8988T (cell line): ENCODE measurements at places on chromosomes 6 and 20.

DNA sequence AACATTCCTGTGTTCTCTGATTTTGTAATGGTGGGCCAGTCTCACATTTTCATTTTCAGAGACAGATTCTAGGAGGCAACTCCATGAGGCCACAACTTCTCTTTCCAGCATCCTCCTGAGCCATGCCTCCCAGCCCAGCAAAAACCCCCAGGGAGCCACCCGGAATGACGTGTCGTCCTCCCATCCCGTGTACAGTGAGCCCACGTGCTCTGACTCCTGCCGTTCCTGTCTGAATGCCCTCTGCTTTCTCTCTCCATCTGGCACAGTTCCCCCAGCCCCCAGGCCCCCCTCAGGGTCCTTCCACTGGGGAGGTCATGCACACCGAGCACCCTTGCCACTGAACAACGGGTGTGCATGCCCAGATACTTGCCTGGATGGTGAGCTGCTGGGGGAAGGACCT, 38.0 kb downstream of the C20orf203 start:
- DNase-seq: no peak

- no peak for DNase-seq
Measured at GRCh38 chr6:57305761-57306160, 11.7 kb upstream of the PRIM2 start.

- DNase-seq: no peak
Measured at GRCh38 chr6:40933864-40934263, 105.2 kb downstream of the UNC5CL start.

GRCh38 chr6:157215717-157216116, 107.6 kb downstream of the TMEM242 start:
- no peak for DNase-seq

DNA sequence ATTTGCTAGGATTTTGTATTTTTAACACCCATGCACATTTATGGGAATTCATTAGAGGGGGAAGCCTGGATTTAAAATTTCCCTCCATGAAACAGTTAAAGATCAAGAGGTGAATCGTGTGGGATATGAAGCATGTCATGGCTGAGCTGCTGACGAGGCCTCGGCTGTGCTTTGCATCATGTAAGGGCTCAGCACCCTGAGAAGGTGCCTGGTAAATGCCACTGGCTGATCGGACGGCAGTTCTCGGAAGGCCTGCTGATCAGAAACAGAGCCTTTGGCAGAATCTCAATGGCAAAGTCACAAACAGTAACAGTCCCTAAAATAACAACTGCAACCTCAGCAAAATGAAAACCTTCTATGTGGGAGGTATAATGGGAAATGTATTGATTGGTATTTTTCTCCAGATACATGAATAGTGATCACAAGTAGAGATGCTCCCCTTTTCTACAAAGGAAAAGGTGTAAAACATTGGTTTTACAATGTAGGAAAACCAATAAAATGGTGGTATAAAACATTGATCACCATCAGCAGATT, 53.0 kb upstream of the FUCA2 start:
- no peak for DNase-seq

DNA sequence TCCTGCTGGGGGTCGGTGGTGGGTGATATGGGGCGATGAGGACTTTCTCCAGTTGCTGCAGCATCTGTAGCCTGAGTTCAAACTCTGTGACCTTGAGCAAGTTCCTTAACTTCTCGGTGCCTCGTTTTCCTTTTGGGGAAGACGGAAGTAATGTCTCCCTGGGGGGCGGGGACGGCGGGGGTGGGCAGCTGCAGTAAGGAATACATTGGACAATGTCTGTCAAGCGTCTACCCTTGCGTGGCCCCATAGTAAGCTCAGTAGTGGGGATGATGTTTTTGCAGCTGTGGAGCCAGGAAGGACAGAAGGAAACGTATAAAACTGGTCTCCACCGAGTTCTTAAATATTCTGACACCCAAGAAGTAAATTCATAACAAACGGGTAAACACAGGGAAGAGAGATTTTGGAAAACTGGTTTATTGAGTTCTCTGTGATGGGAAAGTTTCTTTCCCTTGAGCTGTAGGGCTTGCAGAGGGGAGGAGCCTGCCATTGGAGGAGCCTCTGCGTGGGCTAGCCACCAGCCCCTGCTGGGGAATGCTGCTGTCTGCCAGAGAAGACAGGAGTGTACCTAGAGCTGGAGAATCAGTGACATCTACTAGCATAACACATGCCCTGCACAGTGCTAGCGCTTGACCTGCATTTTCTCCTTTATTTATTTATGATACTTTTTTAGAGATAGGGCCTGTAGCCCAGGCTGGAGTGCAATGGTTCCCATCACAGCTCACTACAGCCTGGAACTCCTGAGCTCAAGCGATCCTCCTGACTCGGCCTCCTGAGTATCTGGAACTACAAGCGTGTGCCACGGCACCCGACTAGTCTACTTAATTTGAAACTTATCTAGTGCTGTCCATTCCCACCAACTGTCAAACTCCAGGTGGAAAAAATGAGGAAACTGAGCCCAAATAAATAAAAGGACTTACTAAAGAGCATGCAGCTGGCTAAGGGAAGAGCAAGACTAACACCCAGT, 1.2 kb upstream of the ACSS1 start:
- no peak for DNase-seq

DNA sequence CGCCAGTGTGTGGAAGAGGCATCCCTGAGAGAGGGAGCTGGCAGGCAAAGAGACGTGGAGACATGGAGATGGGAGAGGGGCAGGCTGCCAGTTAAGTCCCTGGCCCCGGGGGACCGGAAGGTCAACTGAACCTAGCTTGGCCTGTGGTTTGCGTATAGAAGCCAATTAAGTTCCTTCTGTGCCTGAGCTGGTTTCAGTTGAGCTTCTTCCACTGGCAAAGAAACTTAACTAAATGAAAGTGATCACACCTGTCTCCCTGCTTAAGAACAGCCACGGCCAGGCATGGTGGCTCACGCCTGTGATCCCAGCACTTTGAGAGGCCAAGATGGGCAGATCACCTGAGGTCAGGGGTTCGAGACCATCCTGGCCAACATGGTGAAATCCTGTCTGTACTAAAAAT, 26.7 kb upstream of the NNAT start:
- no peak for DNase-seq

- no peak for DNase-seq
Measured at GRCh38 chr20:46282669-46283068, 25.6 kb downstream of the CDH22 start.

DNA sequence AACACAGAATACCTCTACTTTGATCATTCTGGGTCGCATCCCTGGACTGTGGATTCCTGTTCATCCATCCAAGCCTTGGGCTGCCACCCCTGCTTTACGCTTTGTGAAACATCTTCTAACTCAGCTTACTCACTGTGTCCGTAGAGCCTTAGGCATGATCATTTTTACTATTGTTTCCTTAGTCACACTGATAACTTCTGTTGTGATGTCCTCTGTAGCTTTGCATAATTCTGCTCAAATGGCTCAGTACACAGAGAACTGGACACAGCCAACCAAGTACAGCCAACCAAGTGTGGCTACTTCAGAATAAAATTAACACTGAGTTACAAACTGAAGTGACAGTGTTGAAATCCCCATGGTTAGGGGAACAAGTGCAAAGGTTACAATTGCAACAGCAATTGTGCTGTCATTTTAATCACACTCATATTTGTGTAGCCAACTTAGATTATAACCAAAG, 8.6 kb upstream of the FKBP1A start:
- DNase-seq: no peak

DNA sequence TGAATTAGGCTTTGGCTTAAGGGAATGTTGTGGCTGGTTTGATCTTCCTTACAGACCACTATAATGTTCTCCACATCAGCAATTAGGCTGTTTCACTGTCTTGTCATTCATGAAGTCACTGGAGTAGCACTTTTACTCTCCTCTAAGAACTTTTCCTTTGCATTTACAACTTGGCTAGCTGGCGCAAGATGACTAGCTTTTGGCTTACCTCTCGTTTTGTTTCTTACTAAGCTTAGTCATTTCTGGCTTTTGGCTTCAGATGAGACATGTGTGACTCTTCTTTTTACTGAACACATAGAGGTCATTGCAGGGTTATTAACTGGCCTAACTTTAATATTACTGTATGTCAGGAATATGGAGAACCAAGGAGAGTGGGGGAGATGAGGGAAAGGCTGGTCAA, 143.2 kb downstream of the PTCHD4 start:
- DNase-seq: no peak

GRCh38 chr6:124753562-124754105, 208.6 kb upstream of the RNF217 start:
- no peak for DNase-seq

- DNase-seq: no peak
Measured at GRCh38 chr6:98669371-98669770, 165.0 kb upstream of the POU3F2 start.

GRCh38 chr6:108644252-108644651, 83.5 kb downstream of the FOXO3 start:
- DNase-seq: no peak

- DNase-seq: no peak
Measured at GRCh38 chr6:56279331-56280080, 32.1 kb upstream of the COL21A1 start.

DNA sequence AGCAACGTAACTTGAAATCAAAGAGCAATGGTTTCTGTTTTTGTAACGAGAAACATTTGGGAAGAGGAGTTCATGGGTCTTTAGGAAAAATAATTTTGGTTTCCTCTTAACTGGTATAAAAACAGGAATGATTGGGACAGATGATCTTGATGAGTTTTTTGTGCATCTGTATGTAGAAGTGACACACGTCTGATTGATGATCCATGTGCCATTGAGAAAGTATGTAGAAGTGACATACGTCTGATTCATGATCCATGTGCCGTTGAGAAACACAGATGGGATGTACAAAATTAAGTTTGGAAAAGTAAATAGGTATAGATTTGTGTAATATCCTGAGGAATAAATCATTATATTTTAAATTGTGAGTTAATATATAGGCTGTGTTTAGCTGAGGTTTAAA, 2.1 kb downstream of the KIAA1586 start:
- no peak for DNase-seq

- DNase-seq: no peak
Measured at GRCh38 chr6:118913161-118913560, 19.2 kb downstream of the ASF1A start.

GRCh38 chr20:32052778-32053362, 828 bp downstream of the HCK start:
- DNase-seq: no peak

DNA sequence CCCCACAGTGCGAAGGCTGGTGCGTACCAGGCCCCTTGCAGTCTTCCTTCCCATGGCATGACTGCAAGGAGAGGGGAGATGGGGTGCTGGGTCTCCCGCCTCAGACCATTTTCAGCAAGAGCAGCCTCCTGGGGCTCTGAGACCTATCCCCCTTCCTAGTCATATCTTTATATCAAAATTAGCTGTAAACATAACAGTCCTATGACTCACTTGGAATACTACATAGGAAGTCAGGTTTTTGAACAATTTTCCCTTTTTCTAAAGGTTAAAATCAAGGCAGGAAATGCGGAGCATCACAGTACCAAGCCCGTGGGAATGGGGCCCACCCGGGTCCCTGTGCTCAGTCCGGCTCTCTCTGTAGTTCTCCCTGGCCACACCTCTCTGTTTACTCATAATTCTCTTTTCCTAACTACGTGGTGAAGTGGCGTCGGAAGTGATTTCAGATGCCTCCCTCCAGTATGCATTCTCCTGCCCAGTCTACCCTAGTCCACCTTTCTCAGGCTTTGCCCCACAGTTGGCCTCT, 109.8 kb upstream of the TMEM170B start:
- no peak for DNase-seq

GRCh38 chr6:35185302-35185681, 28.5 kb upstream of the SCUBE3 start:
- DNase-seq: peak; percentile 53

- no peak for DNase-seq
Measured at GRCh38 chr6:127811900-127812570, 88.8 kb downstream of the THEMIS start.

DNA sequence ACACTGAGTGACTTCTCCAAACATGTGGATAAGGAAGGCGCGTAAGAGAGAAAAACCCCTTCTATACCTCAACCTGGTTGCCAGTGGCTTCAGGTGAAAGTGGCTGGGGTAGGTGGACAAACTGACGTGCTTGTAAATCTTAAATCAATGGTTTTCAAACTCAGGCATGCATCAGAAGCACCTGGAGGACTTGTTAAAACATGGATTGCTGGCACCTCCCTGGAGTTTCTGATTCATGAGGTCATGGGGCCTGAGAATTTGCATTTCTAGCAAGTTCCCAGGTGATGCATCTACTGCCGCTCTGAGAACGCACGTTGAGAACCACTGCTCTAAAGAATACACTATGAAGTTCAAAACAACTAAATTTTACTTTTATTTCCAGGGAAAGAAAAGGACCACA, 31.9 kb upstream of the TAB2 start:
- DNase-seq: no peak

DNA sequence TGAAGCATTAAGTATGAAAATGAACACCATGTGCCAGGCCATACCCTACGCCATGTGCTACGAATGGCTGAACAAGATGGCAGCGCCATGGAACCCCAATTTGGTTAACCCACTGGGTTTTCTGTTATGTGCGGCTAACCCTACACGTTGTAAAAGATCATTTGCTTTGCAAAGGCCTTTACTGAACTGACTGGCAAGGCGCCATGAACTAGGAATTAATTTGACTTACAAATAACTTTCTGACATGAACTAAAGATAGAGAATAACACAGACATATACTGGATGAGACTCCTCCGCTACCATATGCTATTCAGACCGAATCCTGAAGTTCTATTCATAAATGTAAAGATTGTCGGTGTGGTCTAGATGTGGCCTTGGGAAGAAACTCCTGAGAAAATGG, 3.9 kb downstream of the CNKSR3 start:
- no peak for DNase-seq

DNA sequence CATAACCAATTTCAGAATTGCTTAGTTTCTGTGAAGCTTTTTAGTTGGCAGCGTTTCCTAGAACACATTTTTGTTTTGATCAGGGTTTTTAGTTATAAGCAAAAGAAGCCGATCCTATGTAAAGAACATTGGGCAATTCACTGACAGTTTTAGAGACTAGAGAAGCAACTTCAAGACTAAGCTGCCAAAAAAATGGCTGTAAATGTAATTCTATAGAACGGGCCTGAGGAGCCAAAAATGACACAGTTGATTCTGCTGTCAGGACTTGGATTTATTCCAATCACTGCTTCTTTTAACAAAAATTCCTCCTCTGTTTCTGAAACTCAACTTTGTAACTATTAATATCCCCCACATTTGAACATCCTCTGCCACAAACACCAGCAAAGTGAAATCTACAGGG, 236.0 kb upstream of the EYS start:
- DNase-seq: no peak

GRCh38 chr6:133312006-133312405, 70.8 kb downstream of the EYA4 start:
- no peak for DNase-seq

DNA sequence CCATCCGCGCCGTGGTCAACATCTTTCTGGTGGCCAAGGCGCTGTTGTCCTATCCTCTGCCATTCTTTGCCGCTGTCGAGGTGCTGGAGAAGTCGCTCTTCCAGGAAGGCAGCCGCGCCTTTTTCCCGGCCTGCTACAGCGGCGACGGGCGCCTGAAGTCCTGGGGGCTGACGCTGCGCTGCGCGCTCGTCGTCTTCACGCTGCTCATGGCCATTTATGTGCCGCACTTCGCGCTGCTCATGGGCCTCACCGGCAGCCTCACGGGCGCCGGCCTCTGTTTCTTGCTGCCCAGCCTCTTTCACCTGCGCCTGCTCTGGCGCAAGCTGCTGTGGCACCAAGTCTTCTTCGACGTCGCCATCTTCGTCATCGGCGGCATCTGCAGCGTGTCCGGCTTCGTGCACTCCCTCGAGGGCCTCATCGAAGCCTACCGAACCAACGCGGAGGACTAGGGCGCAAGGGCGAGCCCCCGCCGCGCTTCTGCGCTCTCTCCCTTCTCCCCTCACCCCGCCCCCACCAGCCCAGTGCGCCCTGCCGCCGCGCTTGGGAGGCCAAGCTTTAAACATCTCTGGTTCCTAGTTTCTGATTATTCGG, 4.0 kb downstream of the SLC32A1 start:
- no peak for DNase-seq
